ENCODE measurements at places on chromosomes 16 and 17.

GRCh38 chr16:26497896-26498295, 568.8 kb upstream of the C16orf82 start:
- DNase-seq, result no peak

GRCh38 chr16:30377812-30378235, 3.2 kb downstream of the MYL11 start:
- DNase-seq, result peak; percentile 91

DNA sequence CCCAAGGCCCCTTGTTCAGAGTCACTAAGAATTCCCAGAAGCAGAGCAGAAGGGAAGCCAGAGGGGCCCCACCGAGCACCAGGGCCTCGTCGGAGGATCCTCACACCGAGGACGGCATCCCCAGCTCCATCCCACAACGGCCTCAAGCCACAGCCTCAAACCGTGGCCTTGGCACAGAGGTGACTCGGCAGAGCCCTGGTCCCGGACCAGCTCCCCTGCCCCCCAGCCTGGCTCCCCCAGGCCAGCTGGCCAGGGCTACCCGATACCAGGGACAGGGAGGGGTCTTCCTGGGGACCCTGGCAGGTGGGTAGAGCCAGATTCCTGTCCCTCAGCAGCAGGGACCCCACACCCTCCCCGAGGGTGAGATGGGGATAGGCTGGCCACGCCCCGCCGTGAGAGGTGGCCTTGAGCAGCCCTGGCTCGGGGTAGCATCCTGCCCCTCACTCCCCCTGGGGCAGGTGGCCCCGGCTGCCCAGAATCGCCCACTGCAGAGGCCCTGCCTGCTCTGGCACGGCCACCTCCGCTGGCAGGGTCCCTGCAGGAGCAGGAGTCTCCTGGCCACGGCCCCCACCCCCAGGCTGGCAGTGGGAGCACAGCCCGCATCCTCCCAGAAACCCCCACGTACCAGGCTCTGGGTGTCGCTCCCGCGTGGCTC, 5.6 kb upstream of the PVALEF start:
- DNase-seq, result no peak

DNA sequence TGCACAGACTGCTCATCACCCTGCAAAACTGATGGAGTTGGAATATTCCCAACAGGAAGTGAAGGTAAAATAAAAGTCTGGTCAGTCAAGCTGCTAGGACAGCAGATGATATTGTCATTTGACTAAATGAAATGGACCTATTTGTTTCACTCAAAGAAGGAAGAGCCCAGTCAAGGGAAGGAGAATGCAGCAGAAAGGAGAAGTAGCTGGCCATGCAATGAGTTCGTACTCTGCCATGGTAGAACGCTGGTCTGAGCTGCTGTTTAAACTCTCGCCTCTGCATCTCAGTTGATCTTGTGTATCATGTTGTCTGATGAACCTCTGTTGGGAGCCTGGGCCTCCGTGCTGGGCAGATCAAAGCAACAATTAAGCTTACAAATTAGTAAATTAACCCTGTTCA, 15.6 kb upstream of the YPEL2 start:
- no peak for DNase-seq

- DNase-seq, result no peak
Observed at GRCh38 chr16:85842848-85843247, 43.4 kb downstream of the COX4I1 start.

- no peak for DNase-seq
Observed at GRCh38 chr17:59151591-59151990, 3.4 kb downstream of the SKA2 start.

DNA sequence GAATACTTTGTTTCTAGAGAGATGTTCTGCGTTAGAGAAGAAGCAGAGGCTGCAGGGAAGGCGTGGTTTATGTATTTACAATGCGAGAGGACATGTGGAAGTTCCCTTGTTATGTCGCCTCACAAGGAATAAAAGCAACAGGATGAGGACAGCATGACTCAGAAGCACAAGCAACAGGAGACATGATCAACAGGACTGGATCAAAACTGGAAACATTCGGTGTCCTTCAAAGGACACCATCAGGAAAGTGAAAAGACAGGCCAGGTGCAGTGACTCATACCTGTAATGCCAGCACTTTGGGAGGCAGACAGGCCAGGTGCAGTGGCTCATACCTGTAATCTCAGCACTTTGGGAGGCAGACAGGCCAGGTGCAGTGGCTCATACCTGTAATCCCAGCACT, 52.6 kb downstream of the CCDC57 start:
- no peak for DNase-seq

DNA sequence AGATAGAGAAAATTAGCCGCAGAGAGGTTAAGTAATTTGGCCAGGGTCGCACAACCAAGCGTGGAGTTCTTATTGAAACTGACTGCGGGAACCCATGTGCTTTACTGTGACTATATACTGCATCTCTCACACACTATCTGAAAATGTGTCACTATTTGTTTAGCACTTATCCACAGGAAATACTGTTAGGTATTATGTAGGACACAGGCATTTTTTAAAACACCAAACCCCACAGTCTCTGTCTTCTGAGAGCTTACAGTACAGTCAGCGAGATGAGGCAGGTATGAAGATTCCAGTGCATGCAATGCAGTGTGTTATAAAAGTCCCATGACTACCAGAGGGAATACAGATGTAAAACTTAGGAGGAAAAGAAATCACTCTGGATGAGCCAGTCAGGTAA, 11.3 kb downstream of the RBL2 start:
- DNase-seq, result no peak

GRCh38 chr17:12769981-12770380, 19.3 kb upstream of the ARHGAP44 start:
- no peak for DNase-seq

GRCh38 chr17:29726715-29727252, 104.1 kb upstream of the CORO6 start:
- DNase-seq, result no peak

DNA sequence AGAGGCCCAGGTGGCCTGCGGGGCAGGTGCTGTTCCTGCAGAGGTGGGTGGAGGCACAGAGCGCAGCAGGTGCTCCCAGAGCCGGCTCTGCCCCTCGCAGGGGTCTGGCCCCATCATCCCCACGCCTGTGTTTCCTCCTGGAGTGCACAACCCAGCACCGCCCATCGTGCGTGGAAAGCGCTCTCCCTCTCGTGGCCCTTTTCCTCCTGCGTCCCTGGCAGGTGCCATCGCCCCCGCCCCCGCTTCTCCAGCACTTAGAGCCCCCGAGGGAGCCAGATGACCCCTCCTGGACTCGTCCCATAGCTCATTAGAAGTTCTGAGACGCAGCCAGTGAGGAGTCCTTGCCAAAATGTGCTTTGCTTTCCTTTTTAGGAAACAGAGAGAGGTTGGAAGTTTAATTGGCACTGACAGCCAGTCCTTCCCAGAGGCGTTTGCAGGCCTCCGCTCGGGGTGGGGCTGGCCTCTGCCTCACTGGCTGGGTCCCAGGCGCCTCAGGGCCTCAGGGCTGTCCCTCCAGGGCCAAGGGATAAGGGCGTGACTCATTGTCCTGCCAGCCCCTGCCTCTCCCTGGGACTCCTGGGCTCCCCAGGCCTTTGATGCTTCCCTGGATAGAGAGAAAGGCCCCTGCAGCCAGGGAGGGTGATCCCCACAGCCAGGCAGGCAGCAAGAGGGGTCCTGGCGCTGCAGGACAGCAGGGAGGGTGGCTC, 32.2 kb upstream of the CHMP6 start:
- no peak for DNase-seq

DNA sequence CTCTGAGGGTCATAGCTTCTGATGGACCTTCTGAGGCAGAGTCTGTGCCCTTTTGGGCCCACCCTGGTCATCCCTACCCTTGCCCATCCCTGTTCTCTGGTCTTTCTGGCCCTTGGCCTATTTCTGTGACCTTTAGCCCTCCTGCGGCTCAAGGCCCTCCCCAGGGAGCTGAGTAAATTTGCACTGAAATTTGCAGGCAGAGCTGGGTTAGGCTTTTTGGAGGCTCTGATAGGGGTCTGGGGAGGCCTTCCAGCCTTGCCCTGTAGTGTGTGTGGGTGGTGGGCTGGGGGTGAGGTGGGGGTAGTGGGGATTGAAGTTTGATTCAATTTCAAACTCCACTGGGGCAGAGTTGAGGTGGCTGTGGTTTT, 17.8 kb downstream of the RARA start:
- no peak for DNase-seq

DNA sequence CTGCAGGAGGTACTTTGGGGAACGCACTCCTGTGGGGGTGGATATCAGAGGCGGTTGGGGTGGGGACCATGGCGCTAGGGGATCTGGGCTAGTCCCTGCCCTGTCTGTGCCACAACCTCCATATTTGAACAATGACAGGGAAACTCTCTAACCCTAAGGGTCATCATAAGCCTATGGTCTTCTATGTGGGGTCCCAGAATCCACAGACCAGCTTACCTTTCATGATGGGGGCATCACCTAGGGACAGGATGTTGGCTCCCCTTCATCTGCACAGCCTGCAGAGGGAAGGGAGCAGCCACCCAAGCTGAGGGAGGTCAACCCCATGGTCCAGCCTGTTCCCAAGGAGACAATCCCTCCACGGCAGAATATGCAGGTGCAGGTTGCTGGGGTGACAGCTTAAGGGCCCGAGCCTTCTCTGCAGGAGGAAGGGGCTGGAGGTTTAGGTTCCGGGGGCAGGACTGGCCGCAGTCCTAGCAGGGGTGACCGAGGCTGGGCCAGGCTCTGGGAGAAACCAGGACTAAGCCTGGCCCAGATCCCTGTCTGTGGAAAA, 1.7 kb downstream of the ORAI3 start:
- DNase-seq, result no peak

Measured in activated T-cell treated with anti-CD3 and anti-CD28 coated beads, Interleukin-2, amount 50 U/mL, for 1 hour (primary cell).